Endothelial cell (in vitro differentiated cells): ENCODE measurements at places on chromosomes 6 and 20.
A peak's percentile ranks its signal among the peaks of the same experiment; 100 is the strongest.

DNA sequence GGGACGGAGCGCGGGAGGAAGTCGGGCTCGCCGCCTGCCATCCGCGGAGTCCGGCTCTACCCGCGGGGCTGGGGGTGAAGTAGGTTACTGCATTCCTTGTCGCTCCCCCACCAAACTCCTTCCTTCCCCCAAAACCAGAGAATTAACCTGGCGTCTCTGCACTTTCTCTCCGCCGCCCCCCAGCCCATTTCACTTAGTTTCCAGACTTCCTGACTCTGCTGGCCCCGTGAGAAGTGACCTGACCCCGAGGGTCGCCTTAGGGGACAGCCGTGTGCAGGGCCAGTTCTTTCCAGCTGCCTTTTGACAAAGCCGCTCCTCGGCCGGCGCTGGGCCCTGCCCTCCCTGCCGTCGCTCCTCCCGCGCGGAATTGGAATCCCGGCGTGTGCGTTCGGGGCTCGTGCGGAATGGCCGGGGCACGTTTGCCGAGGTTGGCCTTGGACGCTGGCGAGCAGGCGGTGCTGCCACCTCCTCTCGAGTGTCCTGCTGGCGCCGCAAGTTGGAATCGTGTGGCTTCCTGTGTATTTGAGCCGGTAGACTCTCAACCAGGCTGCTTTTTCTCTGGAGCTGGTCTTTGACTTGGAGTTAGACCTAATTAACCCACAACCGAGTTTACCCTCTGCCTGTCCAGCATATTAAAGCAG is 650 bp downstream of the DCBLD1 start:
- peak; percentile 68 for DNase-seq

DNA sequence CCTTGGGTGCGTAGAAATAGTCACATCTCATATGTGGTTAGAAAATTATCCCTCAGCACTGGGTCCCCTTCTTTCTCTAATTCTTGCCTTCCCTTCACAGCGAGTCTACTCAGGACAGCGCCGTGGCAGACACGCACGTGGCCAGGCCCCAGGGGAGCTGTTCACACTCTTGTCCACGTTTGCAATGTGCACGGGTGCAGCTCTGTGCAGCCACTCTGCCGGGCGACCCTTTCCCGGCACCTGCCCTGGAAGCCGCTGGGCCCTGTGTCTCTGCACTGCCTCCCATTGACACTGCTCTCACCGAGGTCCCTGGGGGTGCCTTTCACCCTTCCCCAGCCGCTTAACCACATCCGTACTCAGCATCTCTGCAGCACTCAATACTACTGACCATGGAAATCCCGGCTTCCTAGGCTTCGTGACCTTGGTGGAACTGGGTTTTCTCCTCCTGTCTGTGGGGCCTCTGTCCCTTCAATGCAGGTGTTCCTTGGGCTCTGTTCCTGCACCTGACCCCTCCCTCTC is 104.9 kb downstream of the DACT2 start:
- no peak for DNase-seq

- DNase-seq: no peak
Observed at GRCh38 chr6:1385129-1386037, 4.0 kb upstream of the FOXF2 start.

- DNase-seq: no peak
Observed at GRCh38 chr6:94713446-94713845, 863.9 kb upstream of the MANEA start.

DNA sequence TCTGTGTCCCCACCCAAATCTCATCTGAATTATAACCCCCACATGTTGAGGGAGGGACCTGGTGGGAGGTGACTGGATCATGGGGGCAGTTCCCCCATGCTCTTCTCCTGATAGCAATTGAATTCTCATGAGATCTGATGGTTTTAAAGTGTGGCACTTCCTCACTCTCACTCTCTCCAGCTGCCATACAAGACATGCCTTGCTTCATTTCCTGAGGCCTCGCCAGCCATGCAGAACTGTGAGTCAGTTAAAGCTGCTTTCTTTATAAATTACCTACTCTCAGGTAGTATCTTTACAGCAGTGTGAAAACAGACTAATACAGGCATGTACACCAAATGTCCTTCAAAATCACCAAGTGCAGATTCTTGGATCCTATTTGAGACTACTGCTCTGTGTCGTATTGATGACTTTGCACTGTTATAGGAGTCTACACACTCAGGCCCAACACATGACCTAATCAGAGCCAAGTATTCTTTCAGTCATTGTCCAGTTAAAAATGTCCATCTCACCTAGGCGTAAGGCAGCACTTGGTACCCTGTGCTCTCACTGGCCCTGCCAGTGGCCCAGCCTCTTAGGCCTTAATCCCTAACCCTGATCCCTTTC is 52.8 kb upstream of the UST start:
- DNase-seq: no peak

DNA sequence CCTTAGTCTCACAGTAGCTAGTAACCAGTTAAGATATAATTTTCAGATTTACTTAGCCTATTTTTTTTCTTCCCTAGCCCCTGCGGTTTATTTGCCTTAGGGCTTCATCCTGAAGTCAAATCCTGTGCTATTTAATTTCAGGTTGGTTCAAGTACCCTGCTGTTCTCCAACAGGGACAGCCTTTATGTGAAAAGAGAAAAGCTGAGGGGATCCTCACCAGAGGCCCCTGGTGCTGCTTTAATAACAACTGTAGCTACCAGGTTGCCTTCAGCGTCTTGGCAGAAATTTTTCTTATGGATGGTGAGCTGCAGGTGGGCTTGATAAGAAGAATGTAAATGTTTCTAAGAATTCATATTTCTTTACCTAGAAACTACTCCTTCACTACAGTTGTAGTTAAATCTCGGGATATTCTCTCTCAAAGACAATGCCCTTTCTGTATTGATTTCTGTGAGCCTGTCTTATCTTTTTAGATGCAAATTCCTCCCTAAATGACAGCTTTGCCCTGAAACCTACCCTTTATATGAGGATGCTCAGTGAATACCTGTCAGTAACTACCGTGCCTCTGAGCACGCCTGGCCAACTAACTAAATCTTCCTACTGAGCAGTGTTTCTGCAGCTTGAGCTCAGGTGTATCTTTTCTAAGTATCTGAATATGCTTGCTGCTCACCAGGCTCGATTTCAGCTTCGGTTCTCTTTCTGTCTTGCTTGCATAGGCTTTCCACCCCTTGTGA is 320.5 kb downstream of the MMUT start:
- no peak for DNase-seq

DNA sequence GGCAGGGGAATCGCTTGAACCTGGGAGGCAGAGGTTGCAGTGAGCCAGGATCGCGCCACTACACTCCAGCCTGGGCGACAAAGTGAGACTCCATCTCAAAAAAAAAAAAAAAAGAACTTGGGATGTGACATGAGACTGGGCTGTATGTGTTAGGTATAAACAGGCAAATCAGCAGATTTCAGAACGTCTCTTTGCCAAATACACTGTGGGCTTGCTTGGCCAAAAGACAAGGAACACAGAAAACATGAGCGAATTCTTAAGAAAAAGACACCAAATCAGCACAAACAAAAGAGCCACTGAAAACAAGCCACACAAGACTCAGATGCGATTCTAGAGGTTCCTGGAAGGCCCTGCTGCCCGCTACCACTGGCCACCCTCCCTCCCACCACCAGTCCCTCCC is 12.5 kb downstream of the ETV7 start:
- no peak for DNase-seq

DNA sequence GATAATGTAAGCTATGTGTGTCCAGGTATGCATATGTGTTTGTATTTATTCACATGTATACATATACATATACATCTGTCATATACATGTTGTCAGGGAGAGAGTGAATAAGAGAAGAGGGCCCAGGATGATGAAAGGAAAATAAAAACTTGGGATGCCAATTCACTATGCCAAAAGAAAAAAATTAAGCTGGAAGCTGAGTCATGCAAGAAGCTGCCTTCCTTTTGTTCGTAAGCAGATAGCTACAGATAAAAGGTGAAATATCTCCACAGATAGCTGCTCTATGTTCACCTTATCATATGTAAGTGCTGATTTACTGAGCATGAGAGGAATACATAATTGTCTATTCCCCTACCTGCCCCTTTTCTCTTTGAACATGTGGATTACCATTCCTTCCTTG is 579.9 kb downstream of the EPM2A start:
- DNase-seq: no peak
